GM23248 (cell line): ENCODE measurements at places on chromosomes 7 and 10. TPM values are rescaled to one million over a fixed set of nuclear protein-coding genes. Genes with fewer than 3 reads are reported as not detected.
A peak's percentile ranks its signal among the peaks of the same experiment; 100 is the strongest.

The CDHR3 gene
- 2.8 and 3.6 TPM in 2 replicates for polyA plus RNA-seq

The NUTM2E gene
- polyA plus RNA-seq = not detected in 2 replicates

GRCh38 chr7:103149808-103150180, 895 bp upstream of the NAPEPLD start:
- H3K4me3 ChIP-seq = peak overlapping the region; percentile 80
- H3K4me1 ChIP-seq = peaks cover 13% of the 10 kb centered on the region
- peak overlapping the region; percentile 85 for H3K27ac ChIP-seq
- H3K36me3 ChIP-seq = no peaks in the 10 kb centered on the region
- DNase-seq = no peak

DNA sequence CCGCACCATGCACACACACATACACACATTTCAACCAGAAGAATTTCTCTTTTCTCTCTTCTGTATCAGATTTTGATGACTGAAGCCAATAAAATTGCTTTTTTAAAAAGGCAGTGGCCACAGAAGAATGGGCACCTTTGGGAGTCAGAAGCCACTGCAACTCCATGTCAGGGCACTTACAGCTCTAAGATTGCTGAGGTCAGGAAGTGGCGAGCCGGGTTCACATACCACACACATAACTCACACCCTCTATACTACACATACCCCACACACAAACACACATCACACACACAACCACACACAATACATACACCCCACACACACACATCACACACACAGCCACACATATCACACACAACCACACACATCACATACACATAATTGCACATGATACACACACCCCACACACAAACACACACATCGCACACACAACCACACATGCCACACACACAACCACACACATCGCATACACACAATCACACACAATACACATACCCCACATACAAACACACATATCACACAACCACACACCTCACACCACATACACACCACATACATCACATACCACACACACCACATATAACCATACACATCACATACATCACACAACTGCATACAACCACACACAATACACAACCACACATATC, 31.2 kb downstream of the GPRIN2 start:
- peaks cover 33% of the 10 kb centered on the region for H3K4me1 ChIP-seq
- no peaks in the 10 kb centered on the region for H3K27me3 ChIP-seq
- DNase-seq = peak; percentile 85
- no peaks in the 10 kb centered on the region for H3K36me3 ChIP-seq
- no peak overlapping the region for H3K4me3 ChIP-seq

DNA sequence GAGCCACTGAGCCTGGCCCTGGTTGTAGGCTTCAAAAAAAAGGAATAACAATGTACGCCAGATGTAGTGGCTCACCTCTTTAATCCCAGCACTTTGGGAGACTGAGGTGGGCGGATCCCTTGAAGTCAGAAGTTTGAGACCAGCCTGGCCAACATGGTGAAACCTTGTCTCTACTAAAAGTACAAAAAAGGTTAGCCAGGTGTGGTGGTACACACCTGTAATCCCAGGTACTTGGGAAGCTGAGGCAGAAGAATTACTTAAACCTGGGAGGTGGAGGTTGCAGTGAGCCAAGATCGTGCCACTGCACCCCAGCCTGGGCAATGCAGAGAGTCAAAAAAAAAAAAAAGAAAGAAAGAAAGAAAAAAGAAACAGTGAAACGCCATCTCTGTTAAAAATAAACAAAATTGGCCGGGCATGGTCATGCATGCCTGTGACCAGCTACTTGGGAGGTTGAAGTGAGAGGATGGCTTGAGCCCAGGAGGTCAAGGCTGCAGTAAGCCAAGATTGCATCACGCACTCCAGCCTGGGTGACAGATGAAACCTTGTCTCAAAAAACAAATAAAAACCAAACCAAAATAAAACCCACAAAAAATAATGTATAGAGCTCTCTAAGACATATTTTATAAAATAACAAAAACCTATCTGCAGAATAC, 4.7 kb upstream of the KLHDC10 start:
- no peak overlapping the region for H3K27ac ChIP-seq
- no peak overlapping the region for H3K4me3 ChIP-seq
- no peaks in the 10 kb centered on the region for H3K36me3 ChIP-seq
- peak; percentile 16 for DNase-seq
- H3K4me1 ChIP-seq = peaks cover 4% of the 10 kb centered on the region; the same call in 1 of the 2 replicates
